AML-193 (cell line): ENCODE measurements at places on chromosomes 11 and 22.

GRCh38 chr22:32969502-32969901 is 88.7 kb downstream of the SYN3 start:
- no peak for DNase-seq

- DNase-seq: no peak
These were observed 95.9 kb downstream of the CADM1 start for GRCh38 chr11:115408036-115408921.

- peak; percentile 16 for DNase-seq
These were observed 34.3 kb upstream of the CSTF3 start for GRCh38 chr11:33195462-33196173.

- DNase-seq: no peak
These were observed 186.3 kb downstream of the CTTN start for GRCh38 chr11:70584498-70585235.

DNA sequence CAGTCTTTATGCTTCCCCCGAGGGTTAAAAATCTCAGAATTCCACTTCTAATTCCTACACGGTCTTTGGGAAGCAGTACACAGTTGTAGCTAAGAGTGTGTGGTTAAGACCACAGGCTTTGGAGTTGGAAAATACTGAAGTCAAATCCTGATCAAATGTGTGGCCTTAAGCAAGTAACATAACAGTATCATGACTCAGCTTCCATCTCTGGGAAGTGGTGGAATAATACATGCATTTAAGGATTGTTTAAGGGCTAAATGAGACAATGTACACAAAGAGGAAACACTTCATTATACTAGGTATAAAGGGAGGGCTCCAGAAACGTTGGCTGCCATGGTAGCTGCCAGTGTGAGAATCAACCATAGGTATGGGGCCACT is 71.5 kb downstream of the FAT3 start:
- no peak for DNase-seq

- DNase-seq: no peak
These were observed 158.4 kb downstream of the LRRC4C start for GRCh38 chr11:41301023-41301422.

DNA sequence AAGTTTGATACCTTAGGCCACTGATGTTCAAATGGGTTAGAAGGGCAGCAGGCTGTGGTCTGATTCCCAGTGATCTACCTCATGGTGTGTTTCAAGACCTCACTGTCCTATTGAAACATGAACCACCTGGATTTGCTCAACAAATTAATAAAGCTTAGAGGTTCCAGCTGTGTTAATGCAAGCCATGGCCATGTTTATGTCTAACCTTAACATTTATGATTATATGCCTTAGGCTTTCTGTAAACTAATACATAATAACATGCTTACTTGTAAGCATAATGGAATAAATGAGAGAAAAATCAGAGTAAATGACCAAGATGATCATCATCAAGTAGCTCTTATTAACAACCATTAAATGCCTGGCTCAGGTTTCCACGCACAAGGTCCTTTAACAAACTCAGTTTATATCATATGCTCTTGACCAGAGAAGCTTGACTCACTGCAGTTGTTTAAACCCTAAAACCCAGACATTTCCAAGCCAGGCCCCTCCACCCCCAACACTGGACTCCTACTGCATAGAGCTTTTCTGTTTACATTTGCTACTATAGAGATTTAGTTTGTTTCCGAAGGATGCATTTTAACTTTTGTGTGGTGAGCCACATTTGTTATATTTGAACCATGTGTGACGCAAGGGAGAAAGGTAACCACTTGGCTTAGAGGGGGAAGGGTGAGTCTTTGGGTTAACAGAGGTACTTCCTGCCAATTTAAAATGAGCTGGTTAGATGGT is 43.7 kb downstream of the KREMEN1 start:
- DNase-seq: no peak

GRCh38 chr22:26608129-26608528 is 9.7 kb downstream of the CRYBB1 start:
- DNase-seq: no peak

DNA sequence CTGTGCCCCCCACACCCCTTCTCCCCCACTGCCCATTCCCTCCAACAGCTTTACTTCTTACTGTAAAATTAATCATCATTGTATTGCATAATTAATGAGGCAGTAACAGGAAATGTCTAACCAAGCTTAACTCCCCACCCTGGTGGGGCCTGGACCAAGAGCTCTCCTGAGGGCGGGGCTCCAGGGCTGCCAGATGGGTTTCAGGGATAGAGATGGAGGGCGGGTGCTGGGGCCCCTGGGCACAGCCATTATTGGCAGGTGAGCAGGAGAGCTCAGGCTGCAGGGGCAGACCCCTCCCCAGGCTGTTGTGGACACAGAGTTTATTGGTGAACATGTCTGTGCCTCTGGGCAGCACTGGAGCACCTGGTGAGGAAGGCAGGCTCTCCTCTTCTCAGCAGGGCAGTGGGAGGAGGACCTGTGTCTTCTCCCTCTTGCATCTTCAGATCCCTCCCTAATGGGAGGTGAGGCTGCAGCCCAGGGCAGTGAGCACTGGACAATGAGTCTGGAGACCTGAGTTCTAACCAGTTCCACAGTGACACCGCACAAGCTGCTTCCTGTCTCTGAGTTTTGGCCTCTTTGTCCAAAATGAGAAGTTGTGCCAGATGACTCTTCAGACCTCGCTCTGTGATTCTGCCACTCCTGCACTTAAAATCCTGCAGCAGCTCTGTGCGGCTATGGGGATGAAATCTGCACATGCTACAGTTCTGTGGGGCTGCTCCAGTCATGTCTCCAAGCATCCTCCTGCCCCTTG is 233.3 kb downstream of the CEP164 start:
- no peak for DNase-seq

DNA sequence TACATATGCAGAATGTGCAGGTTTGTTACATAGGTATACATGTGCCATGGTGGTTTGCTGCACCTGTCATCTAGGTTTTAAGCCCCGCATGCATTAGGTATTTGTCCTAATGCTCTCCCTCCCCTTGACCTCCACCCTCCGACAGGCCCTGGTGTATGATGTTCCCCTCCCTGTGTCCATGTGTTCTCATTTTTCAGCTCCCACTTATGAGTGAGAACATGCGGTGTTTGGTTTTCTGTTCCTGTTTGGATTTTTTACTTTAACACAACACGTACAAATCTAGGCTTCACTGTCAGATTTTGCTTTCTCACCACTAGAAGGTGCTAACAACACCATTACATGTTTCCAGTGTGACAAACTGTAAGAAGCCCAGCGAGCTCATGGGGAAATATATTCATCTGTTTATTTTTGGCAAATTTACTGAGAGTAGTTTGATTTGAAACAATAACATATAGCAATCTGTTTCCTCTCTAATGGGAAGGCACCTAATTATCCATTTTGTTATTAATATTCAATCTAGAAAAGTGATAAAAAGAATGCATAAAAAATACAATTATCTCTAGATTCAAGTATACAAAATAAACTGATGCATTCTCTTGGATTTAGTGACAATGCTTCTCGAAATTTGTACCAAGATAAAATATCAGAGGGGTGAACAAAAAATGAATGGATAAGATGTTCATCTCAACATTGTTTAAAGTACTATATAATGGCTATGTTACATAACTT is 23.2 kb upstream of the BIRC3 start:
- DNase-seq: peak; percentile 69

DNA sequence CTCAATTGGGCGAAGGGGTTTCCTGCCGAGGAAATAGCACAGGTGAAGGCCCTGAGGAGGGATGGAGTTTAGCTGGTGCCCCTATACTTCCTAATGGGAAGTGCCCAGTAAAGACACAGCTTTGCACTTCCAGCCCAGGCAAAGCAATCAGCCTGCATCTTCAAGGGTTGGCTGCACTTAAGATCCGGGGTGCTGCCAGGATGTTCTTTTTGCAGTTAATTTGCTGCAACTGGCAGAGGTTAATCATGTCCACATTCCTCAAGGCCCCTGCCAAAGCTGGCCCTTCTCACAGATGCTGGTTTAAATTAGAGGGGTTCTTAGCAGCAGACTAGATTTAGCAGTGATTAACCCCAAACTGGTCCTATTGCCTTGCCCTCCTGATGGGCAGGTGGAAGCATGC is 137.7 kb upstream of the NAV2 start:
- DNase-seq: no peak

GRCh38 chr22:32800994-32801536 is 440 bp upstream of the TIMP3 start:
- DNase-seq: no peak

DNA sequence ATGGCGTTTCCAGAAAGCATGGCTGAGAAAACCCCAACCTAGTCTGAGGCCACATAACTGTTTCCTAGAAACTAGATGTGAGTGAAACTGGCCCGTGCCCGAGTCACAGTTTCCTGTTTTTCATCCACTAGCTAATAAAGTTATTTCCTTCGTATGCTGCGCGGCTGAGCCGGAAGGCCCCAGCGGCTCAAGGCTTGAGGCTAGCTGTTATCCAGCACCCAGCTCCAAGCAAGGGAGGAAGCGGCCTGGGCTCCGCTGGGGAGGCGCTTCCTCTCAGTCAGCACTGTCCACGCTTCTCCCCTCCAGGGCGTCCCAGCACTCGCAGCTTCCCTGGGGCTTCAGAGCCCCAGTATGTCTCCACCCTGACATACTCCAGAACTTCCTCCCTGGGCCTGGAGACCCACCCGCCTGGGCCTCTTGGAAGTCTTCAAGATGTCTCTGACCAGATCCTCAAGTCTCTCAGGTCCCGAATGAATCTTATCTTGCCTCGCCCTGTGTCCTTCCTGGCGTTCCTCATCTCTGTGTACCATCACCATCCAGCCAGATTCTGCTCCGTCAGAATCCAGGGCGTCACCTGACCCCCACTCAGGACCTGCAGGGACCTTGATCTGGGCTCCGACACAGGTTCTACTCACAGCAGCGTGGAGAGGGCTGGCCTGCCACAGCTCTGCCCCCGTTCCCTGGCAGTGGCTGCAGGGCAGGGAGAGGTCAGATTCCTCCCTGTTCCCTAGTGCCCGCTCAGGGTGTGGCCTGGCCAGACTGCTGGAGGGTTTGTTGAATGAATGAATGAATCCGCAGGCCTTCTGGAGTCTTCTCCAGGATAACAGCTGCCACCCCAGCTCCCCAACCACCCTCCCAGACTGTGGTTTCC is 81.9 kb downstream of the LRRC32 start:
- DNase-seq: no peak

GRCh38 chr22:48661984-48662383 is 1165.7 kb downstream of the BRD1 start:
- DNase-seq: no peak

- DNase-seq: no peak
These were observed 57.8 kb upstream of the TCF20 start for GRCh38 chr22:42328130-42328783.

- DNase-seq: no peak
These were observed 91.5 kb downstream of the RTL6 start for GRCh38 chr22:44406341-44407170.

- no peak for DNase-seq
These were observed 3.2 kb upstream of the NEAT1 start for GRCh38 chr11:65419460-65419771.

DNA sequence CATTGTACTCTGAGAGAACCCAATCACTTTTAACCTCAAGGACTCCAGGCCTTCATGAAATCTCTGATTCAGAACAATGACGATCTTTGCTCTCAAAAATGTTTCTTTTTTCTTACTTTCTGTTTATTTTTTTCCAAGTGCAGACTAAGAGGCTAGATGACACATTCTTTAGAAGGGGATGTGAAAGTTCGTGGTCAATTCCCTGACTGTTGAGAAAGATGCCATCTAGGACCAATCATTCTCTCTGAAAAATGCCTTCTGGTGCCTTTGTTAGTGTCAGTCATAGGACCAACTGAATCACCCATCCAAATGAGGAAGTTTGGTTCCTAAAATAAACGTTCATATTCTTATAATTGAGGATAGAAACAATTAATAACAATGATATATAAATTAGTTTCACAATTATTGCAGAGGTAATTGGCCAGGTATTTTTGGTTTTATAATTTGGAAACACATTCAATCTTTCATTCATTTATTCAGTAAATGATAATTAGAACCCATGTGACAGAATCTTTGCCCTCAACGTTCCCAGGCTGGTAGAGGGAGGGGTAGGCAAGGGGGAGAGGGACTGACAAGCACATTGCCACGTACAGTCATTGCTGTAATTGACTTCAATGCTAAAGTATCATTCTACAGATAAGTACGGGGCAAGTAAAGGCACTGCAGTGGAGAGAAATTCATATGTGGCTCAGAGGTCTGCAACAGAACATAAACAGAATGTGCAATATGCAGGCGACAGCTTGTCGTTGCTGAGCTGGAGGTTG is 333.4 kb upstream of the MPPED2 start:
- no peak for DNase-seq

DNA sequence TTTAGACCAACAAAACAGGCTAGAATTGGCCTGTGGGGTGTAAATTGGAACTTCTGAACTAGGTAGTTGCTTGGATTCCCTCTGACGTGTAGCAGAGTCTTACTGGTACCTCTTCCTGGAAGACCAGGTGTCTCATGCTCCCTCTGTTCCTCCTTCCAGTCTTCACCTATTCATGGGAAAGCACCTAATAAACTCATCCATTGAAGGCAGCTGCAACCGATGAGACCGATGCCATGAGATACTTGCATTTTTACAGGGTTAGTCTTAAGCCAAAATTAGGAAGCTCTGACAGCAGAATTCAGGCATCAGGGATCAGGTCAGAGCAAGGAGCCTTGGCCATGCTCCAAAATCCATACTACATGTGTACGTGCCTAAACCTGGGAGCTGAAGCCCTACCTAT is 13.2 kb upstream of the HEPHL1 start:
- DNase-seq: no peak

- DNase-seq: no peak
These were observed 111.2 kb upstream of the FGF3 start for GRCh38 chr11:69930081-69931059.

DNA sequence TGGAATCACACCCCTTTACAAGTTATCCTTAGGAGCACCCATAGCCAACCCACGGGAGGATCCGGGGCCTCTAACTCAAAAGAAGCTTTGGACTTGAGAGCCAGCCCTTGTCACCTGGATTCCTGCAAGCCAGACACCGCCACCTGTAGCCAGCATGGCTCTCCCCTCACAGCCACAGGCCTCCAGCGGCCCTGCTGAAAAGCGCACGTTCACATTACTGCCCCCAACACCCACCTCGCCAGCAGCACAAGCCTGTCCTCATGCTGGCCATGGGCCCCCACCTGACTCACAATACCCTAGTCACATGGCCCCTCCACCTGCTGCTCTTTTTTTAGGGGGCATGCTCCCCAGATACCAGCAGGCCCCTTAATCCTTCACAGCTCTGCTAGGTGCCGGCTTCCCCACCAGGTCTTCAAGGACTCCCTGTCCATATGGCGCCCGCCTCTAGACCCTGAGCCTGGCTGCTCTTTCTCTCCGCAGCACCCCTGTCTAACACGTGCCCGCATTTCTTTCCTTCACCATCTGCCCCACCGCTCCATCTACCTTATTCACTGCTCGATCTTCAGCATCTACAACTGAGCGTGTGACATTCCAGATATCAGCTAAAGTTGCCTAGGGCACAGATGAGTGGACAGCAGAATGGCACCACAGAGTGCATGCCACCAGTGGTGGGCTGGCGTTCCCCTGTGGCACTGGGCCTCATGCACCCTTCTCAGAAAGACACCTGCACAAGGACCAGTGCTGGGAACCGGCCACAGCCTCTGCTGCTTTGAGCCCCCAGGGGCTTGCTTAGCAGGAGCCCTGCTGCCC is 6.6 kb downstream of the CARS1 start:
- no peak for DNase-seq

- no peak for DNase-seq
These were observed 48.6 kb upstream of the SLC22A12 start for GRCh38 chr11:64542172-64543125.
